ENCODE measurements at places on chromosomes 5 and 9.

- no peak for DNase-seq
Measured at GRCh38 chr5:66993448-66993847, 203.2 kb downstream of the CD180 start.

GRCh38 chr5:33837301-33837700, 54.5 kb downstream of the ADAMTS12 start:
- DNase-seq = no peak

- DNase-seq = no peak
Measured at GRCh38 chr9:113609562-113610318, 146.2 kb downstream of the RGS3 start.

DNA sequence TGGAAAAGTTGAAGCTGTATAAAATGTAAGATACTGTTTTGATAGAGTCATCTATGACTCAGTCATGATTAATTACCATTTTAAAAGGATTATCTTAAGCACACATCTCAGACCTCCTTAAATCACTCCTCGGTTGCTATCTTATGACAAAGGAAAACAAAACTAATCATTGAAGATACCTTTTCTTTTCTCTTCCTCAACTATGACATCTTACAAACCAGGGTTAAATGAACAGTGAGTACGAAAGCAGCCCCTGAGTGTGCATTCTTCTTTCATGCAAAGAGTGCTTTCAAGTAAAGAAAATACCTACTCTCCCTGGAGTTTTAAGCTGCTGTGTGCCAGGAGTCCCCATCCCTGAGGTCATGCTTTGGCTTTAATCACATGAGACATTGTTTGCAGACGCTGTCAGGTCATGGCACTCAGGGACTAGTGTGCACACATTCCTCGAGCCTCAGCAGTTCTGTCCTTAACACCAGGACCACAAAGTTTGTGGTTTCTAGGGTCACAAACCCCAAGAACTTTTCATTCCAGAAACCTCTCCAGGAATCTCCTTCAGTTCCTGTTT, 86.7 kb upstream of the ICE1 start:
- DNase-seq = no peak

DNA sequence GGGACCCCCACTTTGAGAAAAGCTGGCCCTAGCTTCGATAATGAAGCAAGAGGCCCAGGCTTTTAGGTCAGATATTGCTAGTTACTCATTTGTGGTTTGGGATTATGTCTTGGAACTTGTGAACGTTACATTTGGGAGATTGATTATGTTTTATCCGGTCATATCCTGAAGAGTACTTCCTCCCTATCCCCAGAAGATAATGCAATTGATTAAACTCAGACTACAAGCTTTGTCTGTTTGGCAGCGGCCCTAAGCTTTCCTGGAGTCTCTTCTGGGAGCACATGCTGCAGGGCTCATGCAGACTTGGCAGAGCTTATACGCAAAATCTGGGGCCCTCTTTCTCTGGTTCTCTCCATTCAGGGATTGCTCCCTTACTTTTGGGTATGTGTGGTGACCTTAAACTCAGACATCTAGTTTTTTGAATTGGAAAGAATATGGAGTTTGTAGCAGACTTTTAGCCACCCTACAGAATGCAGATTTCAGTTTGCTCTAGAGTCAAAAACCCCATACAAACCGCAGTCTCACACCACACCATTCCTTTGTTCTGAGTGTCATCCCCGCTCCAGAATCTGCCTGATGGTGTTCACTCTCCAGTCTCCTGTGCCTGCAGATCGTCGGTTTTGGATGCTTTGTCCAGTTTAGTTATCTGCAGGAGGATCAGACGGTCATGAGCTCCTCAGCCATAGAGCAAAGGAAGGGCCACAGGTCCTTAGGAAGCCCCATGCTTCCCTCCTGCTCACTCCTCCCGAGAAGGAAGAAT, 449.5 kb upstream of the TRPC7 start:
- DNase-seq = no peak

- DNase-seq = no peak
Measured at GRCh38 chr9:137865581-137866145, 11.9 kb upstream of the CACNA1B start.

- DNase-seq = no peak
Measured at GRCh38 chr5:122295138-122295537, 16.9 kb upstream of the SNCAIP start.

DNA sequence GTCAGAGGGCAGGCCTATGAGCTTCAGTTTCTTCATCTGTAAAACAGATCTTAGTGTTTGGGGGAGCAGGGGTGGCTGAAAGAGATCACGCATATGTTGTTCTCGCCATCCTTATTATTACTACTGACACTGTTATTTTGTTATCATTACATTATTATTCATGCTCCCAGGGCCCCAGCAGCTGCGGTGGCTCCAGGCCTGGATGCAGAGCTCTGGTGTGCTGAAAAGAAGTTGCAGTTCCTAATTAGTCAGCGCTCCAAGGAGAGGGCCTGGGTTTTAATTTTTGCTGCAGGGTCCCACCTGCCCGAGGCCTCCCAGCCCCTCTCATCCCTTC, 19.5 kb downstream of the CXXC5 start:
- DNase-seq = no peak

GRCh38 chr5:133403741-133404364, 208.5 kb downstream of the FSTL4 start:
- no peak for DNase-seq

DNA sequence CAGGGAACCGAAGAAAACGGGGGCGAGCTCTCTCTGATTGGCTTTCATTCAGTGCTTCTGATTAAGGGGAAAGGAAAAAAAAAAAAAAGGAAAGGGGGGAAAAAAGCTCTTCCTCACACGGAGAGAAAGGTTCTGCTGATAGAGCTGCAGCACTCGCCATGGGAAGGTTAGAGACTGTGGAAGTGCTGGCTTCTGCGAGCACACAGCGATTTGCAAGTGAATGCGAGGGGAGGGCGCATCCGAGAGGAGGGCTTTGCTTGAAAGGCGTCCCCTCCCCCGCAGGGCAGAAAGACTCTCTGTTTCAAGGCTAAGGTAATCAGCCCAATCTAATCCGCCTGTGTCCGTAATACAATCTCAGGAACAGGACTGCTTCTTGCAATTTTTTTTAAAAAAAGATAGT, at the start of gene CDH10:
Gene CDH10 (minus strand): TSS at position 218 of the 400 bp plus-strand sequence. CDS start 51,488 bp downstream, outside the sequence.
- DNase-seq = no peak

- no peak for DNase-seq
Measured at GRCh38 chr9:127300886-127301447, 36.4 kb downstream of the GARNL3 start.

GRCh38 chr9:126411948-126412284, 85.3 kb downstream of the MVB12B start:
- DNase-seq = no peak

DNA sequence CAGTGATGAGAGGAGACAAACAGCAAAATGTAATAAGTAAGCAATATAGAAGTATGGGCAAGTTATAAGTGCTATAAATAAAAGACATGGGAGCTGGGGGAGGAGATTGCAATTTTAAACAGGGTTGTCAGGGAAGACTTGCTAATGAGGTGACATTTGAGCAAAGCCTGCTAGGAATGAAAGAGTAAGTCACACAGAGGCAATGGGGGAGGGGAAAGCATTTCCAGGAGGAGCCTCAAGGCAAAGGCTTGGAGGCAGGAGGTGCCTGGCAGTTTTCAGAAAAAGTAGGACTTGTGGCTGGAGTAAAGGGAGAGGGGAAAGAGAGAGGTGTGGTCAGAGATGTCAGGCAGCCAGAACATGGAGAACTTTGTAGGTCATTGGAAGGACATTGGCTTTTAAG, 124.4 kb upstream of the NMUR2 start:
- DNase-seq = no peak

GRCh38 chr5:137843676-137844299, 23.9 kb upstream of the MYOT start:
- DNase-seq = no peak

- DNase-seq = no peak
Measured at GRCh38 chr5:105978011-105978410, 1692.7 kb downstream of the EFNA5 start.

DNA sequence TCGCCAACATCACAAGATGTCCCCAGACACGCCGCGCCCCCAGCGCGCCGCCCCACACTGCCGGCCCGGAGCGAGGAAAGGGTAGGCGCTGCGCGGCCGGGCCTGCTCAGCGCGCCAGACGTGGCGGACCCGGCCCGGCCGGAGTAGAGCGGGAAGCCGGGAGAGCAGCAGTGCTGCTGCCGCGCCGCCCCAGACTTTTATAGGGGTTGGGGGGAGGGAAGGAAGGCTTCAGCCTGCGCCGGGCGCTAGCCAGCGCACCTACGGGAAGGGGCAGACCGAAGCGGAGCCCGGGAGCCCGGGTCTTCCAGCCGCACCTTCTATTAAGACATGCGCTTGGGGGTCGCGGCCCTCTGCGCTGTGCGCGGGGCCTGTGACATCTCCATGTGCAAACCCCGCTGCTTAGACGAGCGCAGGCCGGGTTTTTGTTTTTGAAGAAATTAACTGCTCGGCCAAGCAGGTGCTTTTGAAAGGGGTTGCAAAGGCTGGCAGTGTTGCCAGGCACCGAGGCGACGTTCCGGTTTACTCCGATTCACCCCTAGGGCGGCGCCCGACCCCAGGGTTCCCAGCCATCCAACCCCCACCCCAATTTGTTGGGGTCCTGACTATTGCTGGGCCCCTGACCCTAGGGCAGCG, 353 bp upstream of the PAX5 start:
- no peak for DNase-seq

DNA sequence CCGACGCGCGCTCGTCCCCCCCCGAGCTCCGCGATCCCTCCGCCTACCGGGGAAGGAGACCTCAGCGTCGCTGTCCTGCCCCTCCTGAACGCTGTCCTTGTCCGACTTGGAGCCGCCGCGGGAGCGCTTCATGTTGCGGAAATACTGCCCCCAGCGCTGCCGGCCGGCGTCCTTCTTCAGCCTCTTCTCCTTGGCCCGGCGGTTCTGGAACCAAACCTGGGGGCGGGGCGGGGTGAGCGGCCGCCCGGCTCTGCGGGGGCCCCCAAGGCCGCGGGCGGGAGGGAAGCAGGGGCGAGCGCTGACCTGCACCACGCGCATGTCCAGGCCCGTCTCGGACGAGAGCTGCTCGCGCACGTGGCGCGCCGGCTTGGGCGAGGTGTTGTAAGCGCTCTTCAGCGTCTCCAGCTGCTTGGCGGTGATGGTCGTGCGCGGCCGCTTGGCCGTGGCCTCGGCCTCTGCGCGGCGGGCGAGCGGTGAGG, 6.3 kb downstream of the LHX3 start:
- DNase-seq = no peak

DNA sequence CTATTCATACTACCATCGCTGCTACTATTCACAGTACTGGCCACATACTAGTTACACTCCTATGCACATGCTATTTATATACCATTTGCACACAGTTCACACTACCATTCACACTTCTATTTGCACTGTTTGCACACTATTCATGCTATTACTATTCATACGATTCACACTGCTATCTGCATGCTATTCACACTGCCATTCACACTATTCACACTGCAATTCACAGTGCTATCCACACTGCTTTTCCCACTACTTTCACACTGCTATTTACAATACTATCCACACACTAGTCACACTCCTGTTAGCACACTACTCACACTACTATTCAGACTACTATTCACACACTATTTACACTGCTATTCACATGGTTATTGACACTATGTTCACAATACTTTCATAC, 39.4 kb upstream of the TCF7 start:
- no peak for DNase-seq

DNA sequence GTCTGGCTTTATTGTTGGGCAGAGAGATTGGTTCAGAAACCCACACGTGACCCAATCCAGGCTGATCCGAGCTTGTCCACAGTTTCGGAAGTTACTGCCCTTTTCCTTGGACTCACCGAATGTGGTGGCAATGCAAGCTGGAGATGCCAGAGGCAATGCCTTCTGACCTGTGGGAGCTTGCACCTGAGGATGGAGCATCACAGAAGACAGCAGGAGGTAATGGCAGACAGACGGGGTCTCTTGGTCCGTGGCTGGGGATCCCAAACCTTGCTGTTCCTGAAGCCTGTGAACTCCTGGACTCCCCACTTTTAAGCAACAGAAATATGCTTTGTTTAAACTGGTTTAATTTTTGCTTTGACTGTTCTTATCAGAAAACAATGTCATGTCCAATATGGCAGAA, 265.2 kb upstream of the IRX1 start:
- DNase-seq = no peak

DNA sequence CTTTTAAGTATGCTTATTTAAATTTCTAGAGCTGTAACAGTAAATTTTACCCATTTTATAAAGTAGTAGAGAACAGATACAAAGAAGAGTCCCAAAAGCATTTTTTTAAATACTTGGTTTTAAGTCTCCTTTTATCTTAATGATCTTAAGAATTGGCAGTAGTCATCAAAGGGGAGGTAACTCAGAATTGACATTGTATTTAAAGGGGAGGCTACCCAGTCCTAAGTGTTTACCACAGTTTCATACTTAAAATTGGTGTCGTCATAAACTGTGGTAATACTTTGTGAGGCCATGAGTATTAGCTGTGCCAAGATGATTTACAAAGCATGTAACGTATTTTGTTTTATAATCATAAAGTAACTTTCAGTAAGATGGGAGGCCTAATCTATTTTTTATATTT, 14.8 kb downstream of the SLC25A46 start:
- DNase-seq = no peak

GRCh38 chr5:76532973-76533372, 90.2 kb downstream of the F2RL2 start:
- no peak for DNase-seq

- DNase-seq = no peak
Measured at GRCh38 chr5:129631961-129632360, 115.9 kb upstream of the MINAR2 start.

- DNase-seq = no peak
Measured at GRCh38 chr5:42309865-42310264, 113.4 kb upstream of the GHR start.

- no peak for DNase-seq
Measured at GRCh38 chr5:136211282-136212040, 18.5 kb upstream of the SMIM32 start.

GRCh38 chr5:81750308-81751008, 439 bp downstream of the SSBP2 start:
- DNase-seq = peak; percentile 24

DNA sequence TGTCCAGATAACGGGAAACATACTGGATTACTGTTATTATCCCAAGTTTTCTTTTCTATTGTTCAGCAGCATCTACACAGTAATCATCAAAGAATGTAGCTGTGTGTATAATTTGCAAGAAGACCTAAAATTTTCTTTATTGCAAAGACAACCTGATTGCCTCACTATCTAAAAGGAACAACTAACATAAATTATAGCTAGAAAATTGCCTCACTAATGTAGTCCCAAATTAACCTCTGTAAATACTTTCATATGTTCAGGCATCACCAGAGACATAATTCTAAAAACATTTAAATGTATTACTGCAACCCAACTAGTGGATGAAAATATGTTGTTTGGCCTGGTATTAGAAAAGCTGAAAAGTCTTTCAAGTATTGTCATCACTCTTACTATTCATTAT, 275.4 kb downstream of the CDH12 start:
- DNase-seq = no peak
